ENCODE measurements at places on chromosomes 2 and 18.

DNA sequence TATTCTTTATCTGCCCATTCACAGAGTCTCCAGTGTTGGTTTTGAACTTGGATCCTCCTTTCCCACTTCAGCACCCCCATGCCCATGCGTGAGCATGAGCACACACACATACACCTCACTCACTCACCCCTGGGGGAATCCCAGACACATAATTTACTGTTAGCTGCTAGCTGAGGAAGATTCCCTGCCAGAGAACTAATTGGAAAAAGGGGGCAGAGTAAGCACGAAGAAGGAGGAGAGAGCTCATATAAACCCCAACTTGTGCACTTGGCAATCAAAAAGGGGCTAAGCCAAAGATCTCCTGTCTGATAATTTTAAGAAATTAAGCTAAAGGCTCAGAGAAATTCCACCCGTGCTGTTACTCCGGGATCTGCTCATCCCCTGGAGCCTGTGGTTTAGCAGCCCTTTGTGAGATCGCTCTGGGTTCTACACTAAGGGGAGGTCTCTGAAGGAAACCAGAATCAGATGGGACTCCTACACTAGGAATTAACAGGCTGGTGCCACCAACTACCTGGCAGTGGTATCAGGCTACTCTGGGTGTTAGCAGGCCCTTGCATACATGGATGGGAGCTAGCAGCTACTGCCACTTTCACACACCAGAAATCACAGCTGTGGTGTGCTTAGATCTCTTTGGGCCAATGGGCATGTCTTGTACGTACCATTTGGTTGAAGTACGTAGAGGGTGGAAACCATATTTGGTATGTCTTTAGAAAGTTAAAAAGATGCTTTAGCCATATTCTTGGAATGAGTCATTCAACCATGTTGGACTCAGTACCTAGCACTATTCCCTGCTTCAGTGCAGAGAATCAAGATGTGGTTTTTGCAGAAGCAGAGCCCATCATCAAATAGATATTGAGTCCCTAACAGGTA lies 95.6 kb upstream of the SLC14A2 start:
- no peak for DNase-seq

DNA sequence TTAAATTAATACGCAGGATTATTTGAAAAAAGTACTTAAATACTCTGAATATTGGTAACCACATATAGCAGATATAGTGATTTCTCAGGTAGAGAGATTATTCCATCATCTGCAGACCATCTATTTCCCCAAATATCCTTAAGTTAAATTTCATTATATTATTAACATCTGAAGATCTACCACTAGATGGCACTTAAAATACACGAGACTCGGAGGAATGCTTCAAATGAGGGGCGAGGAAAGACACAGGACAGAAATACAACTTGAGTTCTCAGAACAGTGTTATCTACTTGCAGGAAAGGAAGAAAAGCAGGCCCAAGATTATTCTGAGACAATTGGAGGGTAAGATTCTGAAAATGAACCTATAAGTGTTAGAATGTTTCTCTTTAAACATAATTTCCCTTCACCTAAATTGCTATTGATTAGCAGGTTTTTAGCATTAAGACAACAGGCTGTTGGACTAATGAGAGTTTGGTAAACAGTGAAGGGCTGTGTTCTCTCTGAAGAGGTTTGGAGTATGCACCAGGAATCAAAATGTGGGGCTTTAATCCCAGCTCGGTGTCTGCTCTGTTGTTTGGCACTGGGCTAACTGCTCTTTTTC lies 76.9 kb upstream of the GCFC2 start:
- DNase-seq, result no peak

DNA sequence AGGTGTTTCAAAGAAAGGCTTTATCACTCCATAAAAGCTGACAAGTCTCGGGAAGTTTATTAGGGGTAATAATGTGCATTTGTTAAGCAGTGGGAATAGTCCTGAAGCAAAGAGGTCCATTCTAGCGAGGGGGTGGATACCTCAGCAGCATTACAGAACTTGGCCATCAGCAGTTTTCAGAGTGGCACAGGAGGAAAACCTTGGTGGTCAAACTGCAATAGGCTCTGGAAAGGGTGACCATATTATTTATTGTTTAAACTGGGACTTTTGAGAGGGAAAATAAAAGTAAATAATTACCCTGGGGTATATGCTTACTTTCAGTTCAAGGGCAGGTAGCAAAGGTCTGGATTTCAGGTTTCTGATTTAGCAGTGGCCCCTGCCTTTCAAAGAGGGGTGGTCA lies 115.5 kb upstream of the KLHL14 start:
- DNase-seq, result no peak

DNA sequence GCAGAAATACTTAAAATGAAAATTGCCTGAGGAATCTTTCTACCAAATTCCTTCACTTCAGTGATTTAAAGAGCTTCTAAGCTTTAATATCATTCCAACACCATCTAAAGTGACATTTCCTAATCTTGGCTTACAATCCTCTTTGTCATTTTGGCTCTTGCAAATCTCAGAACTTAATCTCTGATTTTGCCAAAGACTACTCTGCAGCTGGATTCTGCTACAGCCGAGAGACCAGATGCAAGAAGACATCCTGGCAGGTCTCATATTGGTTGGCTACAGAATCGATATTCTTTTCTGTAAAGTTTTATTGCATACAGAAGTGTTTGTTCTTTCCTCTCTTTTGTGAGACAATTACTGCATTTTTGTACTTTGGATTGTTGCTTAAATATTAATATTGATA lies 716.5 kb upstream of the LRATD1 start:
- DNase-seq, result no peak
